ENCODE measurements at places on chromosomes 7 and 10. TPM values are rescaled to one million over a fixed set of nuclear protein-coding genes. Genes with fewer than 3 reads are reported as not detected.

DNA sequence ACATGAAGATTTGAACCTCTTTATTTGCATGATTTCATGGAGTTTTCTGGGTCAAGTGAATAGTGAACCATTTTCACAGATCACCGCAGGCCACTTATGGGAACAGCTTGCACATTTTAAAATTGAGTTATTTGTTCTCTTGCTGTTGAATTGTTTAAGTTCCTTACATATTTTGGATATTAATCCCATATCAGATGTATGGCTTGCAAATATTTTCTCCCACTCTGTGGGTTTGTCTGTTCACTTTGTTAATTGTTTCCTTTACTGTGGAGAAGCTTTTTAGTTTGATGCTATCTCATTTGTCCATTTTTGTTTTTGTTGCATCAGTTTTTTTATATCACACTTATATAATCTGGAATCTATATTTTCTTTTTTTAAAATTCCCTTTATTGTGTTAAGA, 14.1 kb upstream of the ZC3HAV1L start:
- DNase-seq: no peak

DNA sequence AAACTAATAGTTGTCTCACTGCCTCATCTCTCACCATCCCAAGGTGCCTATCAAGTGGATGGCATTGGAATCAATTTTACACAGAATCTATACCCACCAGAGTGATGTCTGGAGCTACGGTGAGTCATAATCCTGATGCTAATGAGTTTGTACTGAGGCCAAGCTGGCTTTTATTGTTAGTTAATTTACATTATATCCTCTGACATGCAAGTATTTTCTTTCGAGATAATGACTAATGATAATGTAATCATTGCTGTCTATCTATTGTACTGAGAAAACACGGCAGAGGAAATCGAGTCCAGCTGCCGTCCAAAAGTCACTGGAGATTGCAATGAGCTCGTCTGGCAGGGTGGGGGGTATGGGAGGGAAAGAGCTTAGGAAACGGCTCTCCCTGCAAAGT, 172.4 kb upstream of the LANCL2 start:
- DNase-seq: no peak

DNA sequence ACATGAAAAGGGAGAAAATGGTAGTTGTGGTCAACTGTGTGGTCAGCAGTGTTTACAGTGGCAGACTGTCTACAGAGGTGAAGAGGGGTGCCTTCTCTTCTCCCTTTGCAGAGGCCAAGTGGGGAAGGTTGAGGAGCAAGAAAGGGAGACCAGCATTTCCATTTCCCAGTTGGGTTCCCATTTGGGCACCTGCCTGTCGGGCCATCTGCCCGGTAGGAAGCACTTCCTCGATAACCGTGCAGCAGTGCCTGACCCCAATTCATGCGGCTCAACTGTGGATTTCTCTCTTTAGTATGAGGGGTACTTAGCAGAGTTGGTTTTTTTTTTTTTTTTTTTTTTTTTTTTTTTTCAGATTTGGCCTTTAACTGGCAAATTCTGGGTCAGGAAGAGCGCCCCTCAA, 127.0 kb downstream of the CCDC3 start:
- no peak for DNase-seq

DNA sequence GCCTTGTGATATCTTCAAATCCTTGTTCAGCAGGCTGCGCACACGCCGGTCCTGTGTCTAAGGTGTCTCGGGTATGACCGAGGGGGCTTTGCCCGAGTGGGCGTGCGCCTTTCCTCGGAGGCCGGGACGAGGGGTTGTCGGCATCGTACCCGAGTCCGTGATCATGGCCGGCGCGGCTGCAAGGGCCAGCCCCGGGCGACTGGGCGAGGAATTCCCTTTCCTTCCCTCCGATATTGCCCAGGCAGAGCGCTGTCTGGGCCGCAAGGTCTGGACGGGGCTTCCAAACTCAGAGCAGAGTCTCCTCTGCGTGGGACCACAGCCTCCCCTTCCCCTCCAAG, 59.7 kb downstream of the ZNF467 start:
- no peak for DNase-seq

GRCh38 chr10:123455861-123456260, 210.3 kb upstream of the GPR26 start:
- DNase-seq: no peak

DNA sequence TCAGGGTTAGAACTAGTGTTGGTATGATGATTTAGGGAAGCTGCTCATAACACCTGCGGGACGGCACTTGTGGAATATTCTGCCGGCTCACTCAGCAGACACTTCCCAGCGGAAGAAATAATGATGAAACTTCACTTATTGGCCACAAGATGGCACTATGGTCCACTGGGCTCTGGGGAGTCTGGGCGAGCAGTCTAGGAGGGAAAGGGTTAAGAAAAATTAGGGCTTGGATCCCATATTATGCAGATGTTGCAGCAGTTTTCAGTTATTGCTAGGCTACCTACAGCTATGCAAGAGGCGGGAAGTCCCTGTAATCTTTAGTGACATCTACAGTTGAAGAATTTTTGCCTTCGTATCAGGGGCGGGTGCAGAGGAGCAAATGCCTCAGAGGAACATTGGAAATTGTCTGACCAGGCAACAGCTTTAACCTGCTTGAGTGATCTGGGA, 238.7 kb upstream of the PRSS58 start:
- no peak for DNase-seq

GRCh38 chr7:101236292-101236835, 1.2 kb downstream of the CLDN15 start:
- no peak for DNase-seq

DNA sequence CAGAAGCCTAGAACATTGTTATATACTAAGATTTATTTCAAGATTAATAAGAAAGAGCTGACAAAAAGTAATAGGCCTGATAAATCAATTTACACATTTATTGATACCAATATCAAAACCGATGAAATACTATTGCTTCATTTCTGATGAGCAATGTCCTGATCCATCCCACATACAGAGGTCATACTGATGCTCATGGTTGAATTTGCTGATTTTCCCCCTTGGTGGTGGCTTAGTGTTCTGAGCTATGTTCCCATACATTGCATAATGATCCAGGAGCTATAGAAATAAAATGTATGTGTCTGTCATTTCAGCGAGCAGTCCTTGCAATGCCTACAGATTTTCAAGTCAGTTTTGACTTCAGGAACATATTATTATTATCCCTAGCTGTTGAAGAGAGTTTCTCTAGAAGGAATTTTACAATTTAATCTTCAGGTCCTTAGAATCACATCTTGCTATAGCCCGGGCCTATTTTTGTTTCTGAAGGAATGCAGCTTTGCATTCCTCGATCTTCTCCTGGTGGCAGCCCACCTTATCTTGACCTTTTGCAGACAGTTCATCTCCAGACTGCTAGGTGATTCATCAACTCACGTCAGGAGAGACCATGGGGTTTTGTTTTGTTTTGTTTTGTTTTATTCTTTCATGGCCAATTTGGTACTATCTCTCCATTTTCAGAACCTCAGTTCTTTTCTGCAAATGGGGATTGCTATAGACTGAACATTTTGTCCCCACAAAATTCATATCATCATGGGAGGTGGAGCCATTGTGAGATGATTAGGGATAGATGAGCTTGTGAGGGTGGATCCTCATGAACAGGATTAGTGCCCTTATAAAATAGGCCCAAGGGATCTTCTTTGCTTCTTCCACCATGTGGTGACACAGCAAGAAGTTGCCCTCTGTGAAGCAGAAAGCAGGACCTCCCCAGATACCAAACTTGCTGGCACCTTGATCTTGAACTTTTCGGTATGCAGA, 465.6 kb upstream of the IGFBP3 start:
- DNase-seq: no peak

- peak; percentile 76 for DNase-seq
Measured at GRCh38 chr10:46541017-46541661, 15.3 kb downstream of the GPRIN2 start.

DNA sequence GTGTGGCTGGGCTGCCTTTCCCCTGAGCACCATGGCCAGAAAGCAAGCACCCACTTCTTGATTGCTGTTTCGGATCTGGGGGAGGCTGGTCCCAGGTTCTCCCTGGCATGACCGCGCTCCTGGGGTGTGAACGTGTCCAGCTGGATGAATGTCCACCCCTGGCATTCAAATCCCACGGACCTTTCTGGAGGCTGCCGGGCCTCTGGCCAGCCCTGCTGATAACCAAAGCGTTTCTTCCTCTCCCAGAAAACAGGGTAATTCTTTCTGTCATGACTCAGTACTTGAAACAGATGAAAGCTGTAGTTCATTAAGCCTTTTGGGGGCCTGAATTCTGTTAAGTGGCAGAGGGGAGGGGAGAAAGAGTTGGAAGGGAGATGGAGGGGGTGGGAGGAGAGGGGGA, 73.1 kb upstream of the SAMD8 start:
- no peak for DNase-seq

GRCh38 chr10:79488336-79488735, 24.0 kb upstream of the EIF5AL1 start:
- peak; percentile 24 for DNase-seq

Gene SLC29A4
- total RNA-seq: 3.2 TPM

Gene LRRTM3
- not detected for total RNA-seq

Gene GRM3
- total RNA-seq: not detected

Gene OR6V1
- total RNA-seq: not detected

Gene CYP2C19
- total RNA-seq: 3.9 TPM

Gene AOAH
- total RNA-seq: 32.0 TPM

Gene CYP3A4
- total RNA-seq: 4.9 TPM

Gene CUBN
- total RNA-seq: 0.37 TPM

Gene SPAM1
- total RNA-seq: not detected

Data from left colon (tissue), 2 donors.